ENCODE measurements at places on chromosomes 3 and 15.

GRCh38 chr3:99716463-99716995, 78.1 kb downstream of the COL8A1 start:
- no peak for DNase-seq

DNA sequence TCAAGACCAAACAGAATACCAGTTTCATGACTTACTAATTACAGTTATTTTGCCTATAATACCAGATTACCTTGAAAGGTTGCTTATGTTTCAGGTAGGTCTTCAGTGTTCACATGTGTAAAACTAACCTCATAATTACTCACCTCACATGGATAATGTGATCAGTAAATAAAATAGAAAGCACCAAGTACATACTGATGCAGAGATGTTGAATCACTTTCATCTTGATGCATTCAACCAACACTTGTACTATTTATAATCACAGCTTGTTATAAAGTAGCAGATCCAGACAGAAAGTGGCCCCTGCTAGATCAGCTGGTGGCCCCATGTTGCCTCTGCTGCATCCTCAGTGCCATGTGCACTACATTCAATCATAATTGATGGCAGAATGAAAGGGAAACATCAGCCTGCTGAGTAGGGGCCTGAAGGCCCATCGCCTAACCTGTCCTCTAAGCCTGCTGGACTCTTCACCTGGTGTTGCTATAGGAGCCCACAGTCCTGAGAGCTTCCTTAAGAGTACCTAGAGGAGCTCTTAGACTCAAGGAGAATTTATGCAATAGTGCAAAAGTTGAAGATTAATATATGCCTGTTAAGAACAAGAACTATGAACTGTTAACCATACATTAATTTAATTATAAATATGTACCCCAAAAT, 154.3 kb downstream of the PLCL2 start:
- no peak for DNase-seq

- DNase-seq: peak; percentile 59
Observed at GRCh38 chr15:59247364-59247763, 40.7 kb downstream of the LDHAL6B start.

- DNase-seq: no peak
Observed at GRCh38 chr3:82294609-82295008, 533.2 kb upstream of the GBE1 start.

DNA sequence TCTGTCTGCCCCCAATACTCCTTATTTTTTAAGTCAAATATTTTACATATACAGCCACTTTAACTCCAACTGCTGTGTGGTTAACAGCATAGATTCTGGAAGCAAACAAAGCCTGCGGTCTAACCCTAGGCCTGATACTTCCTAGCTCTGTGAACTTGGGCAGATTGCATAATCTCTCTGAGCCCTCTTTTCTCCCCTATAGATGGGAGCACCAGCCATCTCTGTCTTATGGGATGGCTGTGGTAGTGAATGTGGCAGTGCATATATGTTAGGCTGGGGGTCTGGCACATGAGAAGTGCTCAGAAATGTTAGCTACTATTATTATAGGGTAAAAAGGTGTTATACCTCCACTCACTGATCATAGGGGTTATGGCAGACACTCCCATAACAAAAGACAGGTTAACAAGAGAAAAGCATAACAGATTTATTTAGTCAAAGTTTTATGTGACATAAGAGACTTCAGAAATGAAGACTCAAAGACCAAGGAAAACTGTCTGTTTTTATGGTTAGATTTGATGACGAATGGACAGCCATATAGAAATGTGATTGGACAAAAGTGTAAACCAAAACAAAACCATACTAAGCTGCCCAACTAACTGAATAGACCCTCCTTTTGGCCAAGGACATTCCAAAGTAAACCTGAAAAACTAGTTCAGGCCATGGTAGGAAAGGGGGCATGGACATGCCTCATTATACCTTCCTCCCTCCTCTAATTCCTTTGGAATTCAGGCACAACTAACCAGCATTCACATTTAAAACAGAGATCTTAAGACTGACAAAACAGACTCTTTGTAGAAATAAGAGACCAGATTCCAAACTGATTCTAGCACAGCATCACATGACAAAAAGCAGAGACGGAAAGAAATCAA, 53.9 kb upstream of the DAZL start:
- DNase-seq: no peak

GRCh38 chr3:170560296-170560695, 25.6 kb downstream of the SLC7A14 start:
- DNase-seq: no peak

DNA sequence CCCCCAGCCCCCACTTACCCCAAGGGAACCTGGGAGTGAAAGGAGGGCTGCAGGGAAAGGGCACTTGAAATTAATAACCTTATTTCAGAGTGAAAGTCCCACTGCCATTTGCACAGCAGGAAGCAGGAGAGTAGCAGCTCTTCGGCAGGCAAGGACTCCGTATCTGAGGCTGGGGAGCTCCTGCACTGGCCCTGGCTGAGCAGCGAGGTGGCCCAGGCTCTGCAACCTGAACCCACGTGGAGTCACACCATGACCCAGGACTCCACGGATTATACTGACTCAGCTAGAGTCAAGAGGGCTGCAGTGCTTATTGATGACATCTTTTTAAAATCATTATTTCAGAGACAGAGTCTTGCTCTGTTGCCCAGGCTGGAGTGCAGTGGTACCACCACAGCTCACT, 214.5 kb downstream of the XXYLT1 start:
- no peak for DNase-seq

DNA sequence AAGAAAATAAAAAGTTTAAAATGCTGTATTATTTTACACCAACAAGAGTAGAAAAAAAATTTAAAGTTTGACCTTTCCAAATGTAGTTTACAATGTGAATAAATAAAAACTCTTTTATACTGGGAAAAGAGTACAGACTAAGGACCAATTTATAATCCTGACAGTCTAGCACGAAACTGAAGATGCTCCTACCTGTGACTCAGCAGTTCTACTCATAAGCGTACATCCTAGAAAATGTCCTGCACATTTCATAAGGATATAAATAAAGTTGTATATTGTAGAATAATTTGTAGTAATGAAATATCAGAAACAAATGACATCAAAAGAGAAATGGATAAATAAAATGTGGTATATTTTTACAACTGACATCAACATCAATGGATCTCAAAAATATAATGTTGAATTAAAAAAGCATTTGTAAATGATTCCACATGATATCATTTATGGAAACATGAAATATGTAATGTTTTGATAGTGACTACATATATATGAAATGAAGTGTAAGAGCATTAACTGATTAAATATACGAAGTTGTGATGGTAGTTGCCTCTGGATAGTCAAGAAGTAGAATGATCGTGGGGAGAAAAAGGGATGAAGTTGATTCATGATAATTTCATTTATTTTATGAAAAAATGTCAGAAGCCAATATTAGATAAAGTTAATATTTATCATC, 161.3 kb upstream of the CBLB start:
- DNase-seq: no peak

DNA sequence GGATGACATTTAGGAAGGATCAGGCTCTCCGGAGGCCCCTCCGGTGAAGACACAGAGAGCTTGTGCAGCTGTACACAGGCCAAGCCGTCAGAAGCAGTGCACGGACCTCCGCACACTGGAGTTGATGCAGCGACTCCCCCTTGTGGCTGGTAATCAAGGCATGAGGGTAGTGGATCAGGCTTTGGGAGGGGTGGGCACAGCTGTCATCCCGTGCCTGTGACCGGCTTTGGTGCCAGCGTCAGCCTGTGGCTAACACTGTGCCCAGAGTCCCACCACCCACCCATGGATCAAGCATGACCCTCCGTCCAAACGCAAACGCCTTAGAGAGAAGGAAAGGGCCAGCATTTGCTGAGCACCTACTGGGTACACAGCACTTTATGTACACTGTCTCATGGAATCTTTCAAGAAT, 8.2 kb upstream of the GRIP2 start:
- DNase-seq: peak; percentile 84

DNA sequence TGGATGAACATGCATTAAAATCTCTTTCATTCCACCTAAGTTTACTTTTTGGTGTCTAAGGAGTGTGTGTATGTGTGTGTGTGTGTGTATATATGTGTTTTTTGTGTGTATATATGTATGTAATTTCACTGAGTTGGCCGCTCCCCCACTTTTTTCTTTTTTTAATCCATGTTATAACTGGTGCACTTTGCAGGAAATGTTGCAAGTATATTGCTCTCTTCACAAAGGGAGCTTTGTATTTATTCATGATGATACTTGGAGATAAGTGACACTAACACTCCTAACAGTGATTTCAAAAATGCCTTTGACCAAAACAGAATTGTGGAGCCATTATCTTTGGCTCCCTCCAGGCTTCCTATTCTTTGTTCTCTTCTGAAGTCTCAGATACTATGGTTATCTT, 95.8 kb downstream of the FNDC3B start:
- no peak for DNase-seq

GRCh38 chr3:46998121-46998851, 18.8 kb downstream of the NBEAL2 start:
- peak; percentile 65 for DNase-seq

- no peak for DNase-seq
Observed at GRCh38 chr15:88526247-88526879, 20.1 kb downstream of the DET1 start.

GRCh38 chr3:138539352-138539751, 54.7 kb downstream of the CEP70 start:
- DNase-seq: no peak

- DNase-seq: peak; percentile 90
Observed at GRCh38 chr3:13537909-13538296, 11.0 kb upstream of the FBLN2 start.

GRCh38 chr3:25817107-25817506, 27.2 kb downstream of the OXSM start:
- no peak for DNase-seq

DNA sequence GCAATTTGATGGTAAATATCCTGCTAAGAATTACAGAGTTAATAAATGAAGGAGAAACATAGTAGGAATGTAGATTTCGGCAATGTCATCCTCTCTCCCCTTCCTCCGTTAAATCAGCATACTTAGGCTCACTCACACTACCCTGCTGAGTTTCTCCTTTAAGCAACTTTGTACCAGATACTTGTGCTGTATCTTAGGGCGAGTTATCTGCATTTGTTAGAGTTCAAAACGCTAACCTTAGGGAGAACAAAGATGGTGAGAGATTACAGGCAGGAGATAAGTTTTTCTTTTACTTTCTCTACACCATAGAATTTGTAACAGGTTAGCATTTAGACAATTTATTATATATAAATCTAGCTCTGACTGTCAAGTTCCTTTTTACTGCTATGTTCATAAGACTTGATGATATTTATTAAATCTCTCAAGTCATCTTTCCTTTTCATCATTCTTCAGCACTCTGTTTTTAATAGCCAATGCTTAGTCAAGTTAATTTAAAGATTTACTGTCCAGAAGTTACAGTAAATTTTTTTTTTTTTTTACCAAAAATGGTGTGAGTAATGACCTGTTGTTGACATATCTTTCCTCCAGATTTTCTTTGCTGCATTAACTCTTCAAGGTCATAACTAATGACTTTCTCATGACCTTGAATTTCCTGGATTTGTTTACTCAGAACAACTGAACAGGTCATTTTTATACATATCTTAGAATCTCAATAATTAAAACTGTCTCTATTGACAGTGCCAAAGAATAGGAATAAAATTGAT, 22.2 kb downstream of the SUCNR1 start:
- DNase-seq: no peak

DNA sequence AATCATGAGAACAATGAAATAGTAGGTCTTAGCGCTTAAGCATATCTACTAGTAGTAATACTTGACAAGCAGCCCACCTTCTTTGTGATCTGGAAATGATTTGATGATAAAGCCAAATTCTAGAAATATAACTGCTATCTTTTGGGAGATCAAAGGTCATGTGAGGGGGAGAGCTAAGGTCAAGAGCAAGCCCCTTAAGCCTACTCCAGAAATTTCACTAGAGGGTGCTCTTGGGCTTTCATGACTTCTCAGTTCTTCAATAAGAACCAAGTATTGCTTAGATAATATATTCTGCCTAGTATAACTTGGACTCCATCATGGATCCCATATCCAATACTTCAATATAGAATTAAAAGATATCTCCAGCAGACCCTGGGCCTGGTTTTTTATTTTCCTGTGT, 319.6 kb downstream of the ZBTB20 start:
- peak; percentile 53 for DNase-seq

DNA sequence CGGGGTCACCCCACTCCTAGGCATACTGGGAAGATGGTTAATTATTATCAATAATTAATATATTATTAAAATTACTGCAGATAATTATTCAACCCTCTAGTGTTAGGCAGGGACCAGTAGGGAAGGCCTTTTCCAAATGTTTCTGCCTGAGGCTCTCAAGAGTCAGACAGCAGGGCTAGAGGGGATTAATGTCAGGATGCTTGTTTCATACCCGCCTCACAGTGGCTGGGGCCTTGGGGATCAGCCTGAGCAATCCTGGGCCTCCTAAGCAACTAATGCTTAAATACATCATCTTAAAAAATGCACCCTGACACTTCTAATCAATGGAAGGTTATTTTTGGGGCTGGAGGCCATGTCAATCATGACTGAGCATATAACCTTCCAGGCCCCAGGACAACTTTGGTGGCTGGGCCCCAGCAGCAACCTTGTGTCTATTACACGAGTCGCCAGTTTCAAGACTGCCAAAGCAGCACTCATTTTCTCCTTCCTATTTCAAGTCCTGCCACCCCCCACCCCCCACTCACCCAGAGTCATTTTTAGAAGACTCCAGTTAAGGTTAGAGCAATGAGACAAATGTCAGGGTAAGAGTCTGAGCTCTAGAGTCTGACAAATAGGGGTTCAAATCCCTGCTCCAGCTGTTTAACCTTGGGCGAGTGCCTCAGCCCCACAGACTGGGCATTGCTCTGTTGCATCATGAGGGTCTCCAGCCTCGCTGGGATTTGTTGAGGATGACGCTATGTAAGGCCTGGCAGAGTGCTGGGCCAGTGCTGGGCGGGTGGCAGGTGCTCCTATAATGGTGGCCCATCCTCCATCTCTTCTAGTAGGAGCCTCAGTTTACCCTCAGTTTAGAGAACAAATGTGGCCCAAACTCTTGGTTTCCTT, 6.1 kb downstream of the AMOTL2 start:
- no peak for DNase-seq

DNA sequence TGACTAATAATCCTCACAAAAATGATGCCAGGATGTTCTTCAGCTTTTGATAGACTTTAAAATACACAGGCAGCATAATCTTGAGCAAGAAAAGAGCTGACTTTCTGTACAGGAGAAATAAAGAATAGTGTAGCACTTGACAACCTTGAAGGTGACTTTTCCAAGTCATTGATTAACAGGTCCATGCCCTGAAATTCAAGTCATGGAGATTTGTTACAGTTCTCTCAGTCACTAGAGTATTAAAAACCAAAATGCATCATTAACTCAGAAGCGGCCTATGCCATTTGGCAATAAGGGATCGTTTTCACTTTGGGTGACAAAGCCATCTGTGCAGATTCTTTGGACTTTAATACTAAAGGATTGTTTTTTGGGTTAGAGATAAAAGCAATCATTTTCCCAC, 692.7 kb upstream of the SGO1 start:
- DNase-seq: no peak

GRCh38 chr3:136464502-136464901, 214.4 kb downstream of the PCCB start:
- DNase-seq: peak; percentile 13

- no peak for DNase-seq
Observed at GRCh38 chr15:55195996-55196395, 745 bp downstream of the RSL24D1 start.

Measured in AG20443 (cell line).